A549 treated with CpdA at 1 μM for 4 hours (cell line): ENCODE measurements at places on chromosomes 2 and 18. TPM values are rescaled to one million over a fixed set of nuclear protein-coding genes. Genes with fewer than 3 reads are reported as not detected.

The PPP1R1C gene
- 1.4 to 3.5 TPM (median 2.7 TPM) in 5 replicates for total RNA-seq

The RAPH1 gene
- 4.4 to 6.7 TPM (median 5.4 TPM) in 5 replicates for total RNA-seq

The CAPN14 gene
- 0.02 to 0.06 TPM in 2 of 5 replicates, not detected in the others for total RNA-seq

The DES gene
- 0.05 to 0.17 TPM in 2 of 5 replicates, not detected in the others for total RNA-seq

The ADAM23 gene
- 8.0 to 10.7 TPM (median 10.3 TPM) in 5 replicates for total RNA-seq

The CAVIN2 gene
- 7.9 to 11.2 TPM (median 9.9 TPM) in 5 replicates for total RNA-seq
